A549 treated with dexamethasone at 1 μM for 4 hours (cell line): ENCODE measurements at places on chromosomes 7 and 10. TPM values are rescaled to one million over a fixed set of nuclear protein-coding genes. Genes with fewer than 3 reads are reported as not detected.

SMC3 gene
- 43.8 to 56.3 TPM (median 51.6 TPM) in 5 replicates for total RNA-seq

PRRT4 gene
- total RNA-seq = 0.15 to 0.58 TPM (median 0.26 TPM) in 5 replicates

NPC1L1 gene
- 0.06 to 0.12 TPM (median 0.09 TPM) in 5 replicates for total RNA-seq

ALKBH4 gene
- total RNA-seq = 9.4 to 12.9 TPM (median 11.0 TPM) in 5 replicates

PITX3 gene
- 0.89 to 1.5 TPM (median 1.1 TPM) in 5 replicates for total RNA-seq

SYCE1 gene
- total RNA-seq = not detected in 5 replicates
